IPS-NIHi11 (cell line): ENCODE measurements at places on chromosomes 11 and 22.

- DNase-seq: no peak
Measured at GRCh38 chr22:50296658-50297490, 10.6 kb downstream of the PLXNB2 start.

GRCh38 chr11:60854140-60854846 lies 1.5 kb downstream of the PTGDR2 start:
- DNase-seq: no peak

GRCh38 chr11:74020539-74020938 lies 11.7 kb upstream of the UCP3 start:
- no peak for DNase-seq

DNA sequence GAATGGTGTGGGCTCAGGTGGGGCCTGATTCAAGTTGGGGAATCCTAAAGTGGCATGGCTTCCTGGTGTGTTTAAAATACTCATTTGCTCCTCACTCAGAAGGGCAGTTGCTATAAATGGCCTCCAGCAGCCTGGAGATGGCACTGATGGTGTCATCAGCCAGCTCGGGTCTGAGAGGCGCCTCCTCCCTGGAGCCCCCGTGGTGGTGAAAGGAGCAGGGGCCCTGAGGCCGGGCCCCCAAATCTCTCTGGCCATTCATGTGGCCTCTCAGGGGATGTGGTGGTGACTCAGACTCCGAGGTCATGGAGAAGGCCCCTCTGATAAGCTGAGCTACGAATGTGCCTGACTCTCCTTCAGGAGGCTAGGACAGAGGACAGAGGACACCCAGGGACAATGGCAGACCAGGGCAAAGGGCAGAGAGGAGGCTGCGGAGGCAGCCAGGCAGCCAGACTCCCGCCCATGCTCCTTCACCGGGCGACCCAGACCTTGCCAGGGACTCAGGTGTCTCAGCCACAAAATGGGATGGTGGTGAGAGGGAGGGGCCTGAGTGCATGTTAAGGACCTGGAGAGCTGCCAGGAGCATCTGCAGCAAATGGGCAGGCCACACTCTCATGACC lies 129.2 kb downstream of the CTTN start:
- DNase-seq: no peak

DNA sequence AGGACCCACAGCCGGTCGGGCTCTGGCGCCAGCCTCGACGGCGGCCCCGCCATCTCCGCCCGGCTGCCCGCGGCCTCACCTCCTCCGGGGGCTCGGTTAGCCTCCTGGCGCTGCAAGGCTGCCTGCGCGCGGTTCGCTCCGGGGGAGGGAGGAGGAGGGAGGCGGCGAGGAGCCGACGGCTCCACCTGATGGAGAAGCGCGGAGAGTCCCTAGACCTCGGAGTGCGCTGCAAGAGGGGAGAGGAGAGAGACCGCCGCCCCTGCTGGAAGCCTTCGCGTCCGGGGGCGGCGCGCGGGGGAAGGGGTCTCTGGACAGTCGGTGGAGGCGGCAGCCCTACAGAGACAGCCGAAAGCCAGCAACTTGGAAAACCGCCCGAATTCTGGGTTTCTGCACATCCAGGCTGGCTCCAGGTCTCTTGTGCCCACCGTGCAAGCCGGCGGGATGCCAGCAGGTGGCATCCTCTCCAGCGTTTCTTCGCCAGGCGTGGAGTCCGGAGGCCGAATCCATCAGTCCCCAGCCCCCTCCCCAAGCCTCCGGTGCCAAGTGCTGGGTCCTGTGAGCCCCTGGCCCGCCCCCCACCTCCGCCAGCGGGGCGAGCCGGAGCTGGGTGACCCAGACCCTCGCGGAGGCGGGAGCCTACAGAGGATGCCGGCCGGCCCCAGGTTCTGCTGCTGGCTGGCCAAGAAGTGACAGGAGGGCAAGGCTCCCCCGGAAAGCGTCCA lies 2.9 kb upstream of the KIRREL3 start:
- DNase-seq: peak; percentile 91

GRCh38 chr22:26122920-26123468 lies 46.3 kb upstream of the SEZ6L start:
- no peak for DNase-seq

DNA sequence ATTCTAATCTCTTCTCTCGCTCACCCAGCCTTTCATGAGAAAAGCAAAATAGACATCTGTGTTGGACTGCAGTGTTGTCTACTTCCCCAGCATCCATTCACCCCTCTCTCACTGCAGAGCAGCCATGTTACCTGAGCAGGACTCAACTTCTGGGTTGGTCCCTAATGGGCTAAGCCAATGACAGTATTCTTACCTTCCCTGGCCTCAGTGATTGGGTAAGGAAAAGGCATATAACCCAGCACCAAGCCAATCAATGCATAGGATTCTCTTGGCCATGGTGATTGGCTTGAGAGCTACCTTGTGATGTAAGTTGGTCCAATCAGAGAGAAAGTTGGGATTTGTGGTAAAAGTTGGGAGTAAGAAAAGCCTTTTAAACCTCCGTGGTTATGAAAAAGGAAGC lies 99.8 kb upstream of the NECTIN1 start:
- no peak for DNase-seq

GRCh38 chr22:42462016-42462415 lies 29.8 kb upstream of the NFAM1 start:
- no peak for DNase-seq

DNA sequence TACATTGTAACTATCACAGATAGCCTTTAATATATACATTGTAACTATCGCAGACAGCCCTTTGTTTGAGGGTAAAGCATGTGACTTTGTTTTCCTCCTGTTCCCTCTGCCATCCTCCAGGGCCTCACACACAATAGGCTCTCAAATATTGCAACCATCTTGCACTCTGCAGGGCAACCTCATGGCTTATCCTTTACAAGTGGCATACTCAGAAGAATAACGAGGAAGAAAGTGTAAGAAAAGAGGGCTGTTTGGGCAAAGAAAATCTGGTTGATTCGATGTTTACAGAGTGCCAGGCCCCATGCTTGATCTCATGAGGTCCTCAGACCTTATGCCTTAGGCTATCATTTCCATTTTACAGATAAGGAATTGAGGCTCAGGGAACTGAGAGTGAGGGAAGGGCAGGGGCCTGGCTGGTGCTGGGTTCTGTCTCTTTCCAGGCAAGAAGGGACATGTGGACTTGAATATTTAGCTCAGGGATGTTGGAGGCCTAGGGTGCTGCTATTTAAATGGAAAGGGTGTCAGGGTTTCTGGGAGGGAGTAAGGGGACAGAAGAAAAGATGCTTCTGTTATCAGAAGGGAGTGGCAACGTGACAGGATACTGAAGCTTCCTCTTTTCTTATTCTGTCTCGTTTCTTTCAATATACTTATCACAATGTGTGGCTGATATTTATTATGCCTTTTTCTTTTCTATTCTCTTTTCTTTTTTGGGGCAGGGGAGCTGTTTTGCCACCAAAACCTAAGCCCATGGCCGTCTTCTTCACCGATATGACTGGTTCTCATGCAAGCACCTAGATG lies 1.1 kb upstream of the SAMM50 start:
- no peak for DNase-seq

DNA sequence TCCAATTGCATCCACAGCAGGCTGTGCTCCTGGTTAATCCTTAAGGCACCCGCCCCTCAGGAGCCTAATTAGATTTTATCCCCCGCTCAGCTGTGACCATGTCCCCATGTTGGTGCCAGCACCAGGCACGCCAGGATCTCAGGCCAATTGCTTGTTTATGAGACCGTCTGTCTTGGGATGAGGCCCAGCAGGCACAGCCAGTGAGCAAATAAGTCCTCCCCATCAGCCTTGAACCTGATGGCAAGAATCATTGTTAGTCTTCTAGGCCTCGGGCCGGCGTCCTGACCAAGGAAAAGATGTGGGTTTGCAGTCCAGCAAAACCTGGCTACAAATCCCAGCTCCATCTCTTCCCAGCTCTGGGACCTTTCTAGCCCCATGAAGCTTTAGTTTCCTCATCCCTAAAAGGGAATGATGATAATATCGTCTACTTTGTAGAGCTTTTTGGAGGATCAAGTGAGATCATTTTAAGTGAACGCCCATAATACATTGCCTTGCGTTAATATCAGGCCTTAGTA lies 57.3 kb downstream of the TP53I11 start:
- DNase-seq: no peak
